ENCODE measurements at places on chromosomes 7 and 10. TPM values are rescaled to one million over a fixed set of nuclear protein-coding genes. Genes with fewer than 3 reads are reported as not detected.

Gene PNLIPRP1
- not detected for total RNA-seq

Gene PLAC9
- total RNA-seq: not detected

Gene MAGI2
- total RNA-seq: 0.16 TPM

Gene CPA5
- 9.9 TPM for total RNA-seq

Data from activated naive CD4-positive, alpha-beta T cell treated with anti-CD3 and anti-CD28 coated beads, Interleukin-2, amount 50 U/mL, for 72 hours (primary cell).